Effector CD4-positive, alpha-beta T cell (primary cell): ENCODE measurements at places on chromosomes 12 and 14.
A peak's percentile ranks its signal among the peaks of the same experiment; 100 is the strongest.

DNA sequence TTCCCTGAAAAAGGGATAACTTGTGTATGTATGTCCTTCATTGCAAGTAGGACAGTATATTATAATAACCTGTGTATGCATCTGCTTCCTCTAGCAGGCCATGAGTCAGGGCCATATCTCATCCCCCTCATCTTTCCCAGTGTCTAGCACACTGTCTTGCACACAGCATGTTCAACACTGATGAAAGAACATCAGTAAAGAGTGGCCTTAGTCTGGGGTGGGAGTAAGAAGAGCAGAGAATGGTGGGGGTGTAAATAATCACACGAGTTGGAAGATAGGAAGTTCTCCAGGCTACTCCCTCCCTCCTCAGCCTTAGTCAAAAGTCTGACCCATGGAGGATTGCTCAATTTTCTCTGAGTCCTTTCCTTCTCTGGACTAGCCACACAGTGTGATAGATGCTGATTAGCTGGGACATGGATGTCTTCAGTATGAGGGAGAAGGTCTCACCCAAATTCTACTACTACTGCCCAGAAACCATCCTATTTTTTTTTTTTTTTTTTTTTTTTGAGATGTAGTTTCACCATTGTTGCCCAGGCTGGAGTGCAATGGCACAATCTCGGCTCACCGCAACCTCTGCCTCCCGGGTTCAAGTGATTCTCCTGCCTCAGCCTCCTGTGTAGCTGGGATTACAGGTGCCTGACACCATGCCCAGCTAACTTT is 14.6 kb upstream of the SP1 start:
- no peak for DNase-seq

GRCh38 chr12:120235369-120236323 is 29.9 kb downstream of the PXN start:
- DNase-seq: no peak

DNA sequence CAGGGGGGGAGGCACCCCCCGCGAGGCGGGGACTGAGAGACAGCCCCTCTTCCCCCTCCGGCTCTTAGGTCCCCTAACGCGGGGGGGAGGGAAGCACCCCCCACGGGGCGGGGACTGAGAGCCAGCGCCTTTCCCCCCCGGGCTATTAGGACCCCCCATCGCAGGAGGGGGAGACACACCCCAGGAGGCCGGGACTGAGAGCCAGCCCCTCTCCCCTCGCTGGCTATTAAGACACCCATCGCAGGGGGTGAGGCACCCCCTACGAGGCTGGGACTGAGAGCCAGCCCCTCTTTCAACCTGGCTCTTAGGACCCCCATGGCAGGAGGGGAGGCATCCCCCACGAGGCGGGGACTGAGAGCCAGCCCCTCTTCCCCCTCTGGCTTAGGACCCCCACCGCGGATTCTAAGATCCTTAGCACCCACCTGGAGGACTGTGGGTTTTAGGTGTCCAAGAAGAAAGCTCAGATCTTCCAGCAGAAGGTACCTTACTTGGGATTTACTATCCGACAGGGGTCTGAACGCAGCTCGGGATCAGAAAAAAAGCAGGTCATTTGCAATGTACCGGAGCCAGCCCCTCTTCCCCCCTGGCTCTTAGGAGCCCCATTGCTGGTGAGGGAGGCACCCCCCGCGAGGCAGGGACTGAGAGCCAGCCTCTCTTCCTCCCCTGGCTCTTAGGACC is 197.8 kb upstream of the PZP start:
- no peak for DNase-seq

GRCh38 chr12:4486980-4487379 is 41.4 kb upstream of the FGF6 start:
- DNase-seq: no peak

GRCh38 chr12:7905071-7905470 is 30.9 kb downstream of the SLC2A3 start:
- no peak for DNase-seq

- DNase-seq: no peak
Measured at GRCh38 chr14:100586403-100587085, 673 bp downstream of the BEGAIN start.

DNA sequence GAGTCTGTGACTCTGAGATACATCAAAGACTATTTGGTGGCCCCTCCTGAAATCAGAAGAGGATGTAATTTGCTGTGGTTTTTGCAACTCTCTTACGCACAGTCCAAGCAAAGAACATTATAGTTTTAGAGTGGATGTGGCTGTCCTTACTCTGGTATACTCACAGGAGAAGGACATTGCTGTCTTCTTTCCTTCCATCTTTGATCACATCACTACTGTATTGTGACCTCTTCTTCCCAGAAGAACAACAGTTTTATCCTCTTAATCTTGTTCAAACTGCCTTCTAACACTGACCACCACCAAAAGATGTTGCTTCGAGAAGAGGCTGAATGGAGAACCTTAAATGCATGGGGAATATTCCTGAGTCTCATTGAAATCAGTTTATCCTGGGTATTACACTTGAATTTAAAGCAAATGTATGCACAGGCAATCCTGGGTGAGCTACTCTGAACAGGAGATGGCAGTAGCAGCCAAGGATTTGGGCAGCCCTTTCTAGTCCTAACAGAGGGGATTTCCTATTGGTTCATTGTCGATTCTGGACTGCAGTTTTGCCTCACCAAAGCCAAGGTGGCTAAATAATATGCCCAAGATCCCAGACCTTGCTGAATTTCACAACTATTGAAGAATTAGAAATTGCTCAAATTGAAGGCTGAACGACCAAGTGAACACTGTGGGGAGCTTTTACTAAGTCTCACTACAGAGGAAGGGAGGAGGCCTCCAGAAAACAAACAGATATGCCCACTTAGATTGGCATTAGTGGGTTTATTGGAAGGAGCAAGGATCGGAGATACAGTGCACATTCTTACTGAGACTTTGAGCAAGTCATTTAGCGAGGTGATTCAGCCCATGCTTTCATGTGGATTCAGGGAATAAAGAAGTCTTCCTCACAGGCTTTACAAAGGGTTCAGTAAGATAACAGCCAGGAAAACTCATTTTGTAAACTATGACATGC is 282.8 kb downstream of the PAWR start:
- DNase-seq: no peak

- DNase-seq: no peak
Measured at GRCh38 chr14:95088665-95089064, 68.7 kb downstream of the DICER1 start.

DNA sequence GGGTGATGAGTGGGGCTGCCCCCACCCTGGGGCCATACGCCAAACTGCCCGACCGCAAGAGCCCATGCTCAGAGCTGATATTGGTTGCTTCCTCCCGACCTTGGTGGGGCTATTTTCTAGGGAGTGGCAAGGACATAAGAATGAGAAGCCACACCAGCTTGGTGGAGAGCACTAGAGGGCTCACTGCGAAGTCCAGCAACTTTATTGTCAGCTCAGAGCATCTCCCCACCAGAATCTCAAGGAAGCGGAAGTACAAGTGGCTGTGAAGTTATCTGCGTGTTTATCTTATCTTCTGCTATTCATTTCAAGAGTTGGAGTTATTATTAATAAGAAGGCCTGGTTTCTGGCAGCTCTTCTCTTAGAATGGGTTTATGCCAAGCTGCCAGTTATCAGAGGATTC is 4.9 kb upstream of the PLXNC1 start:
- no peak for DNase-seq

DNA sequence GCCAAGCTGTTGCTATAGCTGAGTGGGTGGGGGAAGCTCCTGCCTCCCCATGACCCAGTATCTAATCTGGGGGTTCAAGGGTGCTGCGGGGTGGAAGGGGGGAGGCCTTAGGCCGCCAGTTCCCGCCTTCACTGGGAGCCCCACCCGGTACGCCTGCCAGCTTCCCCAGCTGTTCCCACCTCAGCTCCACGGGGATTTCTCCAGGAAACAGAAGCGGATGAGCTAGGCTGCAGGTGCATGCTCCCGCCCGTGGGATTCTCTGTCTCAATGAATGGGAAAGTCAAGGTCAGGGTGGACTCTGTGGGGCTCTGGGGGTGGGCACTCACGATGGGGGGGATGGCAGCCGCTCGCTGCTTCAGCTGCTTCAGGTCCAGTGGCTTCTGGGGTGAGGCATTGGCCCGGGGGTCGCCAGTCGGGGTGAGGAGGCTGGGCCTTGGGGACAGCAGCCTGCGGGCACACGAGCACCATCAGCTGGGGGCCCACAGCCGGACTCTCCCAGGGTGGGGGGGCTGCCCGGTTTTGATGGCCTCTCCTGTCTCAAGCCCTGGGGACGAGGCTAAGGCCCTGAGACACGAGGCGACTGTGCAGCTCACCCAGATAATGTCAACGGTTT is 68.6 kb downstream of the RFLNA start:
- DNase-seq: no peak

DNA sequence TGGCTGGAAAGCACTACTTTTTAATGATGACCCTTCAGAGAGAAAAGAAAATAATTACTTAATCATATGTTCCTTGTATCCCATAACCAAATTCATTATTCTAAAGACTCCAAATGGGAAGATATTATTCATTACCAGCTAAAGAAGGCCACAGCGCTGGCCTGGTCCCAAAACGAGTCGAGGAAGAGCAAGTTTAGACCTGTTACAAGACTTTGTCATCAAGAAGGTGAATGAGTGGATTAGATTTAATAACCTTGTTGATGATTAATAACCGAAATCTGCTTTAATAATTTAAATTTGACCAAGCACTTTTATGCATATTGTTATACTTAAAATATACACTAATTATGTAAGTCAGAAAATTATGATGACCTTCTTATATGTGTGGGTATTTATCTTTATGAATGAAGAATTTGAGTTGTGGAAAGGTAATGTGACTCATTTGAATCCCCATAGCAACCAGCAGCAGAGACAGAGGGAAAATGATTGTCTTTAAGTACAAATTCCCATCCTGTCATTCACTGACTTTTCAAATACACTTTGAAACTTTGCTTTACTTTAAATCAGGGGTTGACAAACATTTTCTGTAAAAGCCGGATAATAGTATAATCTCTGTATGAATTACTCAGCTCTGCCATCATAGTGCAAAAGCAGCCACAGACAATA is 200.3 kb upstream of the NPAS3 start:
- DNase-seq: no peak

- DNase-seq: no peak
Measured at GRCh38 chr14:89188492-89188891, 228.5 kb downstream of the FOXN3 start.

- DNase-seq: no peak
Measured at GRCh38 chr12:30438601-30439041, 257.0 kb downstream of the IPO8 start.

DNA sequence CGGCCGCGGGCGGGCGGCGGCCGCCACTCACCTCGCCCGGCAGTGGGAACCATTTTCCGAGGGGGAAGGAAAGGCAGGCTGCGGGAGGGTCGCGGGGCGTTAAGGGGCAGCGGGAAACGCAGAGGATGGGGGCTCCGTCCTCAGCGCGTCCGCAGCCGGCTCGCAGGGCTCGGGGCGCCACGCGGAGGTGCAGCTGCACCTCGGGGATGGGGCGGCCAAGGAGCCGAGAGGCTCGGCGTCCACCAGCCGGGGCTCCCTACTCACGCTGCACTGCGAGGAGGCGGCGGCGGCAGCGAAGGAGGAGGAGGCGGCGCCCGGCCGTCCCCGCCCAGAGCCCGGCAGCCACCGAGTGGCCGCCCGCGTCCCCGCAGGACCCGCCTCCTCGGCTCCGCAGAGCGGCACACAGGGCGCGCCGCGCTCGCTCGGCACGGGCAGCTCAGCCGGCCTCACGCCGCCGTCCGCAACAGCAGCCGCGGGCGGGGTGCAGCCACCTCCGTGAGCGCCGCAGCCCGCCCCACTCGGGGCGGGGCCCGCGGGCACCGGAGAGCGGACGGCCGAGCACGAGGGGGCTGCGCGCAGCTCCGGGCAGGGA is at the start of gene ATP2B1:
Gene ATP2B1 (minus strand): TSS at position 274 of the 592 bp plus-strand sequence. CDS start 52,952 bp downstream, outside the sequence.
- DNase-seq: peak; percentile 78

DNA sequence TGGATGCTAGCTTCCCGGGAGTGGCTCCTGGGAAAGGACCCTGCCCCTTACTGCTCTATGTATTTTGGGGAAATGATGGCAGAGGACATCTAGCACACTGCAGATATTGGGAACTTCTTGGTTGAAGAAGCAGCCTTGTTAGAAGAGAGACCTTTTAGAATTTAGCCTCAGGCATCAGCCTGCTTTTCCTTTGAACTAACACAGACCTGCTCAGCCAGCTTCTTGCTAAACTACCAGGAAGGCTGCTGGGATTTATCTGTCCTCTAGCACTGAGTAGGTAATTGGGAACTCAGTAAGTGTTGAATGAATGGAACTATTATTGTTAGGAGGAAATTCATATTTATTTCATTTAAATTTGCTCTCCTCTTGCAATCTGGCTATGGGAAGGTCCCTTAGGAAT is 77.3 kb downstream of the DRAM1 start:
- DNase-seq: no peak

GRCh38 chr14:82779301-82779700 is 1245.6 kb upstream of the SEL1L start:
- no peak for DNase-seq

GRCh38 chr12:121223292-121224285 is 13.7 kb downstream of the P2RX4 start:
- DNase-seq: no peak

- DNase-seq: no peak
Measured at GRCh38 chr14:42961509-42961908, 1354.8 kb downstream of the LRFN5 start.

GRCh38 chr12:126558810-126559209 is 1493.6 kb downstream of the AACS start:
- DNase-seq: no peak

GRCh38 chr12:22014783-22015144 is 31.3 kb upstream of the CMAS start:
- no peak for DNase-seq

DNA sequence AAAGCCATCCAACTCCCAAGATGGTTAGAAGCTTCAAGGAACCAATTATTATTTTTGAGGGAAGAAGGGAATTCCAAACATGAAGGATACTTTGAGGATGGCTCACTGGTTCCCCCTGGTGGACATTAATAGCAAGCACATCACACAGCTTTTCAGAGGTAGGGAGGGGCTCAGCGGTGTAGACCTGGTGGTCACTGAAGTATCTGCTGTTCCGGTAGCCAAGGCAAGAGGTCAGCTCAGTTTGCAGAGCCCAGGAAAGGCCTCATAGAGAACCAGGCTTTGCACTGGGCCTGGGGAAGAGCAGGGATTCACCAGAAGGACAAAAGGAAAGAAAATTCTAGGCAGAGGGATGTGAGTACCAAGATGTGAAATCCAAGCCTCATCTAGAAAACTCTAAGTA is 118.7 kb downstream of the KSR2 start:
- DNase-seq: no peak

DNA sequence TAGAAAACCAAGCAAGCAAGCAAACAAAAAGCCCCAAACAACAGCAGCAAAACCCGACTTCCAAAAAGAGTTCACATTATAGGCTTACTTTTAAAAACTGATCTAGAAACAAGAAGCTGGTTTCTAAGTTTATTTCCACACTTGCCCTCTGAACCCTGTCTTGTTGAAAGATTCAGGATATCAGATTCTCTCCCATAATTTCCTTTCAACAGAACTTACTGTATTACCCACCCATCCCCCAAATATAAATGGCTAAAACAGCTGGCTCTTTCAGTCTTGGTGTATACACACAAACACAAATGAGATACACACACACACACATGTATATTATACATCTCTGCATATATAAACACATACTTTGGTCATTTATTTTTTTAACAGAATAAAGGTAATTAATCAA is 460.9 kb downstream of the ZFP36L1 start:
- DNase-seq: no peak
